ENCODE measurements at places on chromosomes 3 and 15.

GRCh38 chr3:30273304-30274072 lies 332.9 kb upstream of the TGFBR2 start:
- peak; percentile 27 for DNase-seq

GRCh38 chr3:109071350-109072142 lies 46.4 kb downstream of the MORC1 start:
- no peak for DNase-seq

GRCh38 chr15:98626153-98626552 lies 22.2 kb upstream of the IGF1R start:
- no peak for DNase-seq

GRCh38 chr15:55856506-55857164 lies 113.7 kb upstream of the PRTG start:
- DNase-seq: no peak

DNA sequence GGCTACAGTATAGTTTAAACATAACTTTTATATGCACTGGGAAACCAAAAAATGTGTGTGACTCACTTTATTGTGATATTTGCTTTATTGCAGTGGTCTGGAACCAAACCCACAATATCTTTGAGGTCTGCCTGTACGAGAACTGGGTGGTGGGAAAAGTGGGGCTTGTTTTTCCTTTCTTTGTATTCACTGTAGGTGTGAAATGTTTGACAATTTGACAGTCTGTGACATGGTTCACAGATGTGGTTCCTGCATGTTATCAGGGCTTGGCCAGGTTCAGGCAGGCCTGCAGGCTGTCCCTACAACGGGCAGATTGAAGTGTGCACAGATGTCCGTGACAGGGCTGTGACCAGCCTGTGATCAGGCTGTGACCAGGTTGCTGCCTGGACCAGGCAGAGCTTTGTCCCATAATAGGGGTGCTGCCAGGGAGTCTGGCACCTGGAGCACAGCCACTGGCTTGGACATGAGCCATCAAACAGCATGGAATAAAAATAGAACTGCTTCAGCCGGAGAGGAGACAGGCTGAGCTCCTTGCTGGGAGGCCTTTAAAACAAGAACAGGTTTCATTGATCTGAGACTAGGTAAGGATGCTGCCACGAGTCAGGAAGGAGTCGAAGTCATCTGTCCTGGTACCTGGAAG lies 61.0 kb downstream of the KLF13 start:
- DNase-seq: peak; percentile 54

DNA sequence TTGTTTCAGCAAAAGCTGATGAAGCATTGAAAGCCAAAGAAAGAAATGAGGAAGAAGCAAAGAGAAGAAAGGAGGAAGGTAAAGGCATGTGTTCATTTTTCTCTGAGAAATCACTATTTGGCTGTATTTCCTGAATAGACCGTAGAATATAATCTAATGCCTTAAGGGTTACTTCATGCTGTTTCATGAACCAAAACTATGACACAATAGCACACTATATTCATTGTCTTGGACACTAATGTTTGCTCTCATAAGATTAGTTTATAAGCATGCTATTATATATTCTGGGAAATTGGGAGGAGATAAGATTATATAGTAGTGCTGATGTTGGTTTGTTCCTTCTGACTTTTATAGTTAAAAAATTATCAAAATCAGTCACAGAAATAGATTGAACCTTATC lies 110.1 kb upstream of the MLF1 start:
- no peak for DNase-seq

DNA sequence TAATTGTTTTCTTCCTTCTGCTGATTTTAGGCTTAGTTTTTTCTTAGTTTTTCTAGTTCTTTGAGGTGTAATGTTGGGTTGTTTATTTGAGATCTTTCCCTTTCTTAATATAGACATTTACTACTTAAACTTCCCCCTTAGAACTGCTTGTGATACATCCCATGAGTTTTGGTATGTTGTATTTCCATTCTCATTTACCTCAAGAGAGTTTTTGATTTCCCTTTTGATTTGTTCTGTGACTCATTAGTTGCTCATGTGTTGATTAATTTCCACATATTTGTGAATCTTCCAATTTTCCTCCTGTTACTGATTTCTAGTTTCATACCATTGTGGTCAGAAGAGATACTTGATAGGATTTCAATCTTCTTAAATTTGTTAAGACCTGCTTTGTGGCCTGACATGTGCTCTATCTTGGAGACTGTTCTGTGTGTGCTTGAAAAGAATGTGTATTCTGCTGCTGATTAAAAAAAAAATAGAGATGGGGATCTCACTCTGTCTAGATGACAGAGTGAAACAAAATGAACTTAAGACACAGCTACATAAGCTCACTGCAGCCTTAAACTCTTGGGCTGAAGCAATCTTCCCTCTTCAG lies 22.3 kb downstream of the GRM2 start:
- no peak for DNase-seq

DNA sequence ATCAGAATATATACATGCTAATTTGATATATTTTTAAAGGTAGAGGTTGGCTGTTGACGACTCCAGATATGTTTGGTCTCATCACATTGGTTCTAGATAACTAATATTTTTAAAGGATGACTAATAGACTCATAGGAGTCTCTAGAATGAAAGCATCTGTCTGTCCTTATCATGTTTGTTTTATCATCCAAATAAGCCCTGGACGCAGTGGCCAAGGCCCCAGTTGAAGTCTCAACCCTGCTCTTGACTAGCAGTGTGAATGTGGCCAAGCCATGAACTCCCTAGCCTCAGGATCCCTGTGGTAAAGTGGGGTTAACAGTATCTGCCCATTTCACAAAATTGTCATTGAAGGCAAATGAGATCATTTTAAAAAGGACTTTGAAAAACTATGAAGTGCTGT lies 53.6 kb downstream of the ABHD2 start:
- DNase-seq: peak; percentile 47

GRCh38 chr3:122577409-122578031 lies at the start of gene PARP15:
TSS of gene PARP15 (plus strand) at chr3:122577650. CDS start at chr3:122577668, 18 bp downstream.
- no peak for DNase-seq

DNA sequence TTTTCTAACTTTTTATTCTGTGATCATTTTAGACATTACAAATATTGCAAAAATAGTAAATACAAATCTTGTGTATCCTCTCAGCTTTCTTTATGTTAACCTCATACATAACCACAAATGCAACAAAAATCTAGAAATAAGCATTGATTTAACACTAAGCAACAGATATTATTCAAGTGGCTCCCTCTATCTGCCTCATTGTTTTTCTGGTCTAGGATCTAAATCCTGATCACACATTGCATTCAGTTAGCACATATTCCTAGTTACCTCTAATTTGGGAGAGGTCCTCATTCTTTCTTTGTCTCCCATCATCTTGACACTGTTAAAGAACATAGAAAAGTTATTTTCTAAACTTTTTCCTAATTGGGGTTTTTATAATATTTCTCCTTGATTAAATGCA lies 1126.0 kb downstream of the ROBO2 start:
- no peak for DNase-seq

DNA sequence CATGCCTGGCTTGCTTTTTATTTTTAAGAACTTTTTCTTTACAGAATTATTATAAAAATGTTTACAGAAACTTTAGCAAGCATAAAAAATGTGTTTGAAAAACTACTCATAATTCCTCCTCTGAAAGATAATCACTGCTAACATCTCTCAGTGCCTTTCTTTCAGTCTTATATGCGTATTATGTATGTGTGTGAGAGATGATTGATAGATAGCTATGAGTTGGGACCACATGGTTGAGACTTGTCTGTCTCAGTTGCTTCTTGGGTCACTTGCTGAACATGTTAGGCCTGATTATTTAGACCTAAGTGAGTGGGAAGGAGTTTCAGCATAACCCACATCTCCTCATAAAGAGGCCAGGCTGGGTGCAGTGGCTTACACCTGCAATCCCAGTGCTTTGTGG lies 11.1 kb downstream of the MAP6D1 start:
- DNase-seq: no peak

- no peak for DNase-seq
Observed at GRCh38 chr3:35215525-35216500, 423.5 kb upstream of the ARPP21 start.

- DNase-seq: peak; percentile 19
Observed at GRCh38 chr15:57150066-57150865, 226.0 kb upstream of the CGNL1 start.

DNA sequence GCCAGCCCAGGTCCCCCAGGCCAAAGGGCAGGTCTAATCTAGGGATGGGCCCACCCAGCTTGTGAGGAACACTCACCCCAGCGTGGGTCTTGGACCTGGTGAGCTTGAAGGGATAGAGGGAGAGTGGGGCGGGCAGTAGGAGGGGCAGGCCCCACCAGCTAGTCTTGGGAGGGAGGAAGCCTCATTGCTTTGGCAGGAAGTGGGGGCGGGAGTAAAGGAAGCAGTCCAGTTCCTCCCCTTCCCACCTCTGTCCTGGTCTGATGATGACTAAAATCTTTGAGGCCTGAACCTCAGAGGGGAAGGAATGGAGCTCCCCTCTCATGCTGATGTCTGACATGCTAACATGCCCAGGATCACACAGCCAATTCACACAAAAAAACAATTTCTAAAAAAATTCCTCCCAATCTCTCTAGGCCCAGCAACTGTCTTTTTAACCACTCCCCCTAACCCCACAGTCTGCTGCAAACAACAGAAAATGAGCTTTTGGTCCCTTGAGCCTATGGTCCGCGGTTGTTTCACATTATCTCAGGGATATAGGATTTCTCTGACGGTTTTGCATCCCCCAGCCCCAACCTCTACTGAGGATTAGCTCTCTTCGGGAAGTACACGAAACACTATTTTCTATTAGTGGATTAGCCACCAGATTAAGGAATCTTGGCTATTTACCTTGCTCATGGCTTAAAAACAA lies 30.7 kb upstream of the DUSP7 start:
- DNase-seq: no peak

DNA sequence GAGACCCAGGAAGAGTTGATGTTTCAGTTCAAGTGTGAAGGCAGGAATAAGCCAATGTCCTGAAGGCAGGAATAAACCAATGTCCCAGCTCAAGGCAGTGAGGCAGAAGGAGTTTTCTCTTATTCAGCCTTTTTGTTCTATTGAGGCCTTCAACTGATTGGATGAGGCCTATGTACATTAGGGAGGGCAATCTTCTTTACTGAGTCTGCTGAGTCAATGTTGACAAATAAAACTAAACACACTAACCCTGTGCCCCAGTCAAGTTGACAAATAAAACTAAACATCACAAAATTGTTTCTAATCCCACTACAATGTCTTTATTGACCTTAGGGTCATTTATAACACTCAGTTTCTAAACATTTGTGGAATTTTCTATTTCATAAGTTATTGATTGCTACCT lies 100.0 kb downstream of the CACNA2D3 start:
- DNase-seq: no peak

DNA sequence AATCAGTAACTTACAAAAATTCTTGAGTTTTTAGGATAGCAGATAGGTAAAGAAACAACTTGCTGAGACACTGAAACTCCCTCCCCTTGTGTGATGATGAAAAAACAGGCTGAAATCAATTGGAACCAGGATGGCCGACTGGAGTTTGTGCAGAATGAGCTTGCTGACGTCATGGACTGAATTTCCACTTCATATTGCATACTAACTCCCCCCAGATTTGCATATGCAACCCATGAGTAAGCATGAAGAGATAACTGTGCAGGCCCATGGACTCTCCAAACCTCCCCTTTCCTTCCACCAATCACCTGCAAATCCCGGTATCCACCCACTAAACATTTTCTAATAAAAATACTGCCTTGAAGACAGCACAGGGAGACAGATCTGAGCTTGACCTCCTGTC lies 82.0 kb upstream of the SCN5A start:
- no peak for DNase-seq

Measured in HFFc6 (cell line).